ENCODE measurements at places on chromosomes 6 and 20.
A peak's percentile ranks its signal among the peaks of the same experiment; 100 is the strongest.

GRCh38 chr20:21361266-21361665, 36.1 kb downstream of the NKX2-4 start:
- no peak for DNase-seq

GRCh38 chr20:47360297-47361056, 4.0 kb upstream of the ZMYND8 start:
- DNase-seq, result peak; percentile 89

DNA sequence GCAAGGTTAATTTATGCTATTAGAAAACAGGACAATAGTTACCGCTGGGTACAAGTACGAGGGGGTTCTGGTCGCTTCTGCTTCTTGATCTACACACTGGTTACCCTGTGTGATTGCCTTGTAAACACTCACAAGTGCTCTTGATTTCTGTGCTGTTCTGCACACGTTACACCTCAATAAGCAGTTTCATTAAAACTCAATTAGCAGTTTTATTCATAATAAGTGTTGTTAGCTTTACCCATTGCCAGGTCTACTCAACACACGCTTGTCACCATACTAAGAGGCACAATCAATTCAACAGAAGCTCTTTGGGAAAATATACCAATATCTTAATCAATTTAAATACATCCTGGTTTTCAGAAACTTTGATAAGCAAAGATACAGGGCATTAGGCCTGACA, 20.4 kb downstream of the BMP7 start:
- no peak for DNase-seq

- DNase-seq, result no peak
Measured at GRCh38 chr6:169982461-169983386, 231.3 kb downstream of the ERMARD start.

DNA sequence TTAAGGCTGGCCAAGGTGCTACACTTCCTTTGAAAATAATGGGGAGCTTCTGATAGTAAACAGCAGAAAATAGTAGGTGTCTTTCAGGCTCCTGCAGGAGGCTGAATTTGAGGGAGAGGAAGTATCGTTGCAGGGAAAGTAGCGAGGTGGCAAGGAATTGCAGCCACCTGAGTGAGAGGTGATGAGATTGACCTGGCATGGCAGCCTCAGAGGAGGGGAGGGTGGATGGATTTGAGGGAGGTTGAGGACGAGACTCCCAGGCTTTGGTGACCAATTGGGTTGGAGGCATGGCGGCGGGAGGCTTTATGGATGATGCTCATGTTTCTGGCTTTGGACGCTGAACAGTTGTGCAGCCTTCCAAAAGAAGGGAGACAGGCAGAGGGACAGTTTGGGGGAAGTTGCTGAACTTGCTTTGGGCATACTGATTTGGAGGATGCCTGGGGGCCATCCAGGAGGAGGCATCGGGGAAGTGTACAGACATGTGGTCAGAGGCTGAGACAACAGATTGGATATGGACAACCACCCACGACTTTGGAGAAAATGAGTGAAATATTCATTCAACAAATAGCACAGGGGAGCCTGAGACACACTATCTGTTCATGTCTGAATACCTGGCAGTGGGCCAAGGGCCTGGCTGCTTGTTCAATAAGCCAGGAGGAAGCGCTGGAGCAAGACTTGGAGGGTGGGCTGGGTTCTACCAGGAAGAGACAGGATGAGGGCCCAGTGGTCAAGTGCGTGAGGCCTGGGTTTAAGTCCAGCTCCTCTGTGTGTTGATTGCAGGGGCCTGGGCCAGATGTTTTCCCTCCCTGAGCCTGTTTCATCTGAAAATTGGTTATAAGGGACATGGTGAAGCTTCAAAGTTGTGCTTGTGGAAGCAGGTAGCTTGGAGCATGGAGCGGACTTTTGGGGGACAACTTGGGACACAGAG, 113.2 kb downstream of the CEBPB start:
- peak; percentile 82 for DNase-seq

DNA sequence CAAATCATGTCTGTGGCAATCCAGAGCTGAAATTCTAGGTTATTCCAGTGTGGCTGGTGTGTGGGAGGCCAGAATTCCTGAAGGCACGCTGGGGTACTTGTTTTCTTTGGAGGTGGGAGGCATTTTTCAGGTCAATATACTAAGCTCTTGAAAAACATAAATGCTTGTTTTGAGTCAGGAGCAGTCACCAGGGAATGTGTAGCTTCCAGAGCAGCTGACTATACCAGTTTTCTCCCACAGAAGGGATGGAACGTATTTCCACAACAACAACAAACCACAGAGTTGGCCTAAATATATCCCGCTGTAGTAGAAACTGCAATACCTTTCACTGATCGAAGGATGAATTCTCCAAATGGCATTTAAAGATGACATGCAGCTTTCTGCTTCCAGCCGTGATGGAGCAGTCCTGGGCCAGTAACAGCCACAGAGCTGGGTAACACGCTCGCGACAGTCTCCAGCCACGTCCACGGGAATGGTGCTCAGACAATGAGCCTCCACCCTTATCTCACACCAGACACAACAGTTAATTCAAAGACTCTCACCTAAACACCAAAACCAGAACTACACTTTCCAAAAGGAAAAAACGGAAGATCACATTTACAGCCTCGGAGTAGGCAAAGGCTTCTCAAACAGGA, 23.2 kb downstream of the CHRNA4 start:
- DNase-seq, result no peak

DNA sequence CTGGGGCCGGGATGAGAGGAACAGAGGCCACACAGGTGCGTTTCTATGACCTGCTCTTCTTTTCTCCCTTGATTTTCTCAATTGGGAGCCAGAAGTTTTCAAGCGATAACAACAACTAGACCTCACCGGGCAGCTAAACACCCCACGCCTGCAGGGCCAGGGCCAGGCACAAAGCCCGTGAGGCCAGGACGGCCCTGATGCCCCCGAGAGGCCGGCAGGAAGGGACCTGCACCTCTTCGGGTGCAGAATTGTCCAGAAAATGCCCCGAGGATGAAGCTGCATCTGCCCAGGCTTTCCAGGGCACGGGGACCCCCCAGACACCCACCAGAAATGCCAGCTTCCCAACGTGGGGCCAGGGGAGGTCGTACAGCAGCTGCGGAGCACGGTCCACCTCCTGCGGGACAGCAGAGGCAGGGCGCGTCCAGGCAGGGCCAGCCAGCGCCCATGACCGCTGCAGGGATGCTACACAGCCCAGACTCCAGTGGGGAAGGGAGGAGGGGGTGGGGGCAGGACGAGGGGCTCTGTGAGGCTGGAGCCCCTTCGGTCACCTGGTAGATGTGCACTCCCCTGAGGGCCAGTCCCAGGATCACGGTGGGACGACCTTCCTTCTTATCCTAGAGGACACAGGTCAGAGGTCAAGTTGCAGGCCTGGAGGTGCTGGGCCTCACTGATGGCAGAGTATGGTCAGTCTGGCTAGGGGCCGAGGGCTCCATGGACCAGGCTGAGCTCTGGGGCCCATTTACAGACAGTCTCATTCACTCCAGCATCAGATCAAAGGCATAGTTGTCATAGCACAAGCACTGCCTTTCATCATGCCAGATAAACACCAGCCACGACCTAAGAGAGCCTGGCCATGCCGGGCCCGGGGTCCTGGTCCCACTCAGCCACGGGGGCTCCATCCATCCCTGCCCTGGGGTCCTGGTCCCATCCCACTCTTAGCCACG, 16.4 kb downstream of the FRMD1 start:
- DNase-seq, result no peak

GRCh38 chr6:125219361-125219895, 65.9 kb downstream of the TPD52L1 start:
- no peak for DNase-seq
